Chondrocyte (in vitro differentiated cells): ENCODE measurements at places on chromosomes 12 and 14. TPM values are rescaled to one million over a fixed set of nuclear protein-coding genes. Genes with fewer than 3 reads are reported as not detected.

Gene KRT3
- total RNA-seq = not detected in 3 replicates

Gene EPYC
- total RNA-seq = not detected in 3 replicates

Gene GARIN6
- not detected in 3 replicates for total RNA-seq

Gene CNTN1
- total RNA-seq = 1.6 to 4.1 TPM (median 1.8 TPM) in 3 replicates

Gene NAV3
- total RNA-seq = 19.1 to 29.9 TPM (median 27.5 TPM) in 3 replicates

Gene SLC17A8
- not detected in 3 replicates for total RNA-seq

DNA sequence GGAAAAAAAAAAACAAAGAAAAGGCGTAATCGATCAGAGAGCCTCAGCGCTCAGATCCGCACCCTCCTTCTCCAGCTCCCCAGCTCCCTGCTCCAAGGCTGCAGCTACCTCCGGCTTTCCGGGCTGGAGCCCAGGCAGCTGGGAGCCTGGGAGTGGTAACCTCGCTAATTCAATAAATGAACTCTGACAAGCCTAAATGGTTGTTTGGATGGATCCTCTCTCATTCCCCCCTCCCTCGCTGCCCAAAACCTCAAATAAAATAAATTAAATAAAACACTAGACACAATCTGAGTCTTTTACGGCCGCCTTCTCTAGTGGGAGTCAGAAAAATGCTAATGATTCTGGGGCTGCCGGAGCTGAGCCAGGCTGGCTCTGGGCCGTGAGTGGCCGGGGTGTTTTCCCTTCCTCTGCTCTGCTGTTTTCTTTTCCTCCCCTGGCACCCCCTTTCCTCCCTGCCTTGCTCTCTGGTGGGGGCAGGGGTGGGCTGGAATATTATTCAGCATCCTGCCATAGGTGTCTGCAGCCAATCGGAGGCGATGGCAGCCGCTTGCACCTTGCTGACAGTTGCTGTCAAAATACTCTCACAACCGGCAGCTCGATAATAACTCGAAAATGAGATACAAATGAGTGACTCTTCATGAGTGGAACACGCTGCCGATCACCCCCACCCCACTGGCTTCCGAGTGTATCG is 76.1 kb downstream of the RBM19 start:
- DNase-seq = peak; percentile 37

- DNase-seq = no peak
These were observed 19.1 kb downstream of the DAAM1 start for GRCh38 chr14:59207506-59207933.

GRCh38 chr14:56216626-56217379 is 98.6 kb downstream of the PELI2 start:
- DNase-seq = no peak

GRCh38 chr14:94001501-94002396 is 4.6 kb downstream of the CCDC197 start:
- DNase-seq = no peak

DNA sequence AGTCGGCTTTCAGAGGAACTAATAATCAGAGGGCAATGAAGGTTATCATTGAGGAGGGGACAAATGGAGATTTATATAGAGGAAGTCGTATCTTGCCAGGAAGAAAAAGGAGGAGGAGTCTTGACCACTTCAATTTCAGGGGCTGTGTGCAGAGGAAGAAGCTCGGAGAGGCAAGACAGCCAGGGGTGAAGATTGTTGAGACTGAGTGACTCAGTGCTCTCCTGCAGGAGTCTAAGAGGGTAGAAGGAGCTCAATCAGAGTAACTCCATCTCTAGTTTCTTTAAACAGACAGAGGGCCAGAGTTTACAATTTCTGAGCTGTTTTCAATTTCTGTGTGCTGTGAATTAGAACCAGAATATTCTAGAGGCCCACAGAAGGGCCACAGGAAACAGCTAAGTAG is 439.3 kb upstream of the PRICKLE1 start:
- no peak for DNase-seq

GRCh38 chr14:30607156-30607780 is 14.9 kb upstream of the SCFD1 start:
- DNase-seq = no peak

GRCh38 chr12:104463368-104463767 is 6.6 kb downstream of the CHST11 start:
- DNase-seq = no peak

DNA sequence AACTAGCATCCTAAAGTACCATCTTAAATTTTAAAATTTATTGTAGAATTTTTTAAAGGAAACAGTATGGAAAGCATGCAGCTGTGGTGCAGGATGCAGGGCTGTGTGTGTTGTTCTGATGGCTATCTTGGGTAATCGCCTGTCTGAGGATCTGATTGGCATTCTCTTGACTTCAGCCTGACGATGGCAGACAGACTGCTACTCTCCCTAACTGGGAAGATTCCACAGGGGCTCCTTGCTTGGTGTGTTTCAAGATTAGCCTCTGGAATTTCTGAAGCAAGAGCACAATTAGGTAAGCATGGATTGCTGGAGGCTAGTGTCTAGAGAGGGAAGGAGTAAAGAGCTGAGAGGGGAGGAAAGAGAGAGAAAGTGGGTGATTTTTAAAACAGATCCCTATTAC is 696.8 kb upstream of the LRFN5 start:
- no peak for DNase-seq

- DNase-seq = no peak
These were observed 138.7 kb upstream of the E2F7 start for GRCh38 chr12:77204083-77204482.

- peak; percentile 61 for DNase-seq
These were observed 581.9 kb downstream of the ALG10 start for GRCh38 chr12:34604227-34604626.

GRCh38 chr12:107356937-107357295 is 263.6 kb upstream of the CRY1 start:
- no peak for DNase-seq

GRCh38 chr12:109613649-109614455 is 40.3 kb downstream of the MVK start:
- DNase-seq = no peak

DNA sequence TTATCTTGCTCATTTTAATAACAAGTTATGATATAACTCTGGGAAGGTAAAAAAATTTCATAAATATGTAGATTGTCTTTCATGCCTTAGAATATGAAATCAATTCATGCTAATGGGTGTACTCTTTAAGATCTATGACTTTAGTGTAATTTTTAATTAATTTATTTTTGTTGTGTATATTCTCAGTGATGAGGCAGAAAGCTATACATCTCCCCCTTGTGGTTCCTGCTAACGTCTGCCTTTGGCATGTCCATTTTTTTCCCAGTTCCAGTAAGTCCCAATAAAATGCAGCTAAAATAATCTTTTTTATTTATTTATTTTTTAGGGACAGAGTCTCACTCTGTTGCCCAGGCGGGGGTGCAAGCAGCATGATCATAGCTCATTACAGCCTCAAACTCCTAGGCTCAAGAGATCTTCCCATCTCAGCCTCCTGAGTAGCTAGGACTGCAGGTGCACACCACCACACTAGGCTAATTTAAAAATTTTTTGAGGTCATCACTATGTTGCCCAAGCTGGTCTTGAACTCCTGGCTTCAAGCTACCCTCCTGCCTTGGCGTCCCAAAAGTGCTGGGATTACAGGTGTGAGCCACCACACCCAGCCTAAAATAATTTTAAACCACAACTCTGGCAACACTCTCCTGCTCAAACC is 3.3 kb upstream of the CHURC1 start:
- DNase-seq = no peak

- DNase-seq = no peak
These were observed 81.6 kb upstream of the FAR2 start for GRCh38 chr12:29067430-29067829.

DNA sequence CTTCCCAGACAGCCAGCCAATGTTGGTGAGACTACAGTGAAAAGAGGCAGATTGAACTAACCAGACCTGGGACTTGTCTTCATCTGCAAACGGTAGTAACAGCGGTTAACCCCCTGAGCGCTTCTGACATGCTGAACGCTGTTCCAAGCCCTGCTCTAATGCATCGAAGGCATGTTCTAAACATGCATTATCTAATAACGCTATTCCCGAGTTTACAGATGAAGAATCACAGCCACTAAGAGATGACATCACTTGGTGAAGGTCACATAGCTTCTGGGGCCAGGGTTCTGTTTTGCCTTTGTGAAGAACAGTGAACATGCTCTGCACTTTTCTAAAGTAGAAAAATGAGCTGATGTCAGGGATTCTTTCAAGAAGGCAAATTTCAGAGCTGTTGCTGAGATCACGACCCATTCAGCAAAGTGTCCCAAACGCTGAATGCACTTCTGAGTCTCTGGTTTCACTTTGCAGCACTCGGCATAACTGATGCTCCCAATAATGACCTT is 56.0 kb downstream of the FOS start:
- DNase-seq = no peak

DNA sequence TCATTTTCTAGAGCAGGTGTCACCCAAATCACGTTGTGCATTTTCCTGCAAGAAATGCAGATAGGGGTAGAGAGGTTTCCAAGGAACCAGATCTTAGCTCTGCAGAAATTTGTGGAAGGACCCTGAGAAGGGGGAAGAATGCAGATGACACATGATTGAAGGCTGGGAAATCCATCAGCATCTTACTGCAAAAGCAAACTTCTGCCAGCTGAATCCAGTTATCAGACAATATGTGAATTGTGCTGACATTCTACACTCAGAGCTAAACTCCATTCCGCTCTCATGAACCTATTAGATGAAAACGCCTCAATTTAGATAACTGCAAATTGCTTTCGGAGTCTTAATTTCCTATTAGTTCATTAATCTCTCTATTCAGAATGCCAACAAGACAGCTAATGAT is 211.3 kb upstream of the NOS1 start:
- DNase-seq = no peak

- DNase-seq = no peak
These were observed 16.5 kb upstream of the LTA4H start for GRCh38 chr12:96051756-96052485.
